ENCODE measurements at places on chromosomes 11 and 22.

DNA sequence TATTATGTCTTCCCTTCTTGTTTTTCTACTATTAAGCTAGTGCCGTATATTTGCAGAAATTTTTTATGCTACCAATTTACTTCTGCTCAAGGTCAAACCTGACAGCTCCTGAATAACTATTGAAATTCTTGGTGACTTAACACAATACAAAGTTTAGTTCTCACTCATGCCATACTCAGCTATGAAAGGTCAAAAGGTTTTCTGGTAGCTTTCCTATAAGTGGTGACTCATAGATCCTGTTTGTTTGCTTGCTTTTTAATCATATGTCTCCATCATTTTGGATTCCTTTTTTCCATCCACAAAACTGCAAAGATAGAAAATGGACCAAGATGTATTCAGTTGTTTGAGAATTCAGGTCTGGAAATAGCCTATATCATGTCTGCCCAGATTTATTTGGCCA lies 855.8 kb upstream of the LRRC4C start:
- DNase-seq = no peak

- no peak for DNase-seq
These were observed 8.7 kb upstream of the KCNA4 start for GRCh38 chr11:30025396-30026139.

- DNase-seq = no peak
These were observed 13.9 kb upstream of the MOGAT2 start for GRCh38 chr11:75703695-75704237.

- DNase-seq = no peak
These were observed 568 bp downstream of the ALG8 start for GRCh38 chr11:78138694-78139421.

GRCh38 chr11:114228435-114229411 lies 67.5 kb upstream of the NNMT start:
- DNase-seq = no peak

DNA sequence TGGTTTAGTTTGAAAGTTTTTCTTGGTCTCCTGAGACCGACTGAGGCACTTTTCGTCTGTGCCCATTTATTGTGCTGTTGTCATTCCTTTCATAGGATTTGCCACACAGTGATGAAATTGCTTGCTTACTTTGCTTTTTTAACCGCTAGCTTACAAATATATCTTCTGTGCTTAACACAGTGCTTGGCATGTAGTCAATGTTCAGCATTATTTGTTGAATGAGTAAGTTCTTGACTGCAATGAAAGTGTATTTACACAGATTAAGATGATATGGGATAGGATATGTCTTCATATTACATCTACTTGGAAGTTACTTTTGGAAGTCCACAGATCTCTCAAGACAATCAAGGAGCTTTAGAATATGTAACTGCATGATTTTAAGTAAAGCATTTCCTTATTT lies 91.2 kb downstream of the GRIA4 start:
- no peak for DNase-seq

- no peak for DNase-seq
These were observed 30.6 kb downstream of the SDHAF2 start for GRCh38 chr11:61460474-61460881.

All from stimulated activated CD4-positive, alpha-beta T cell treated with anti-CD3 and anti-CD28 coated beads, TNF-alpha, amount 100 ng/mL, for 48 hours (primary cell).